ENCODE measurements at places on chromosomes 4 and X.

DNA sequence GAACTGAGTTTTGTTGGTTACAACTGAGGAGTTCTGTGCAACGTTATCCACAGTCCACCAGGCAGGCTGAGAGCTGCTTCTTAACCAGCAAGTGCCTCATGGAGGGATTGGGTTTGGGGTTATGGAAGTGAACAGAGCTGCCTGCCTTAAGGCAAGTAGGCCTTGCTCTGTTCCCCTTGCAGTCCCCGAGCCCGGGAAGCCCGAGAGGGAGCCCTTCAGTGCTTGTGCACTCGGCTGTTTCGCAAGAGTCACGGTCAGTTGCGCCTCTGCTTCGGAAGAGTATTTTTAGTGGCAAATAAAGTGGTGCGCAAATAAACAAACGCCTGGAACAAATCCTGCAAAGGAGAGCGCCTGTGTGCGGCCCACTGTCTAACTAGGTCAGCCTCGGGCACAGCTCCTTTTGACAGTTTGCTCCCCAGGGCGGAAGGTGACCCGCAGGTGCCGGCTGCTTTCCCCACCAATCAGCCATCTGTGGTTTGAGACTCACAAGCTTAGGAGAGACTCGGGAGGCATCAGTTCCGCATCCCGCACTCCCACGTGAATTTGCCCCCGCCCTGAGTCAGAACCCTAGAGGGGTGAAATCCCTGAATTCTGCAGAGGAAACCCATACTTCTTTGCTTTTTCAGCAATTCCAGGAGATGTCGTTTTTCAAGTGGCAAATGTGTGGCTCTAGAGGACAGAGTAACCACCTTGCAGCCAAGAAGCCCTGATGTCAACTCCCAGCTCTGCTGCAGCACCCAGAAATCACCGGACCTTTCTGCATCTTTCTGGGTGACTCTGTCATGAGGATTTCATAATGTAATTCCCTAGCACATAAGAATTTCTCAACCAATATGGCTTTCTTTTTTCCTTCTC lies 56.8 kb downstream of the LGI2 start:
- no peak for DNase-seq

- DNase-seq: no peak
Observed at GRCh38 chr4:185847352-185848097, 35.5 kb upstream of the SORBS2 start.

DNA sequence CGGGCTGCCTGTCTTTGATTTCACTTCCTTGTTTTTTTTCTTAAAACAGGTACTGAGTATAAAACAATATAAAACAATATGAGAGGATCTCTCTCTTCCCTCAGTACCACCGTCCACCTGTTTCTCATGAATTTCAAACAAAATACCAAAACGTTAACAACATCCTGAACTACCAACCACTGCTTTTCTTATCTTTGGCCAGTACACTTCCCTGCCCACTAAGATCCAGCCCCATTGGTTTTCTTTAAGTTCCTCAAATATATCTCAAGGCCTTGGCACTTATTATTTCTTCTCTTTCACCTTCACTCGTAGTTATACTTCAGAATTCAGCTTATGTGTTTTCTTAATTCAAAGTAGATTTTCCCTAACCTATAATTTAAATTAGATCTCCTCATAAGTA lies 370.2 kb upstream of the GRIA3 start:
- no peak for DNase-seq

DNA sequence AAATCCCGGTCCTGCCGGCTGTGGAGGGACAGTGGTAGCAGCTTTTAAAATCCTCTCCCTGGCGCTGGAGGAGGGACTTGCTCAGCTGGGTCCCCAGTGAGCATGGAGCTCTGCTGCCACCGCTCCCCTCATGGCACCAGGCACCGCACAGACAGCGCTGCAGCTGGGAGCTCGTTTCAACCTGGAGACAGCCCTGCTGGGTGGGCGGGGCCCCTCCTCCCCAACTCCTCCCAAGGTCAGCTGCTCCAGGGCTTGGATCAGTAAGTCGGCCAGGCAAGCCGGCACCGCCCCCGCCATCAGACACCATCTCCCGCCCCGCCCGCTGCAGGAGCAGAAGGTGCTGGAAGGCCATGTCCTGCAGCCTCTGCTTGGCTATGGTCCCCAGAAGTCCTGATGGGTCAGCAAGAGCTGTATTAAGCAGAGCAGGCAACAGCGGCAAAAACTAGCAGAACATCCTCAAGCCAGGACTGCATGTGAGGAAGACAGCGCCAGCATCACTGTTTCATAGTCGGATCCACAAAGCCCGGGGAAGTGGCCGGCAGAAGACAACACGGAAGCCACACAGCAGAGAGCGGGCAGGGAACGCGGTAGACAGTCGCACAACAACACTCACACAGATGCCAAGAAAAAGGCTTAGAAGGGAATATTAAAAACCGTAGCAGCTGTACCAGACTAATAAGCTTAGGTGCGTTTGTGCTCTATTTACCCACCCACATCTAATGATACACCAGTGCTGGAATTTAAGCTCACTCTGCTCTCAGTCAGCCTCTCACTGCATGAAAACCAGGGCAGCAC lies 16.2 kb downstream of the ZFYVE28 start:
- DNase-seq: no peak

GRCh38 chr4:138448169-138448568 lies 206.0 kb upstream of the SLC7A11 start:
- no peak for DNase-seq

DNA sequence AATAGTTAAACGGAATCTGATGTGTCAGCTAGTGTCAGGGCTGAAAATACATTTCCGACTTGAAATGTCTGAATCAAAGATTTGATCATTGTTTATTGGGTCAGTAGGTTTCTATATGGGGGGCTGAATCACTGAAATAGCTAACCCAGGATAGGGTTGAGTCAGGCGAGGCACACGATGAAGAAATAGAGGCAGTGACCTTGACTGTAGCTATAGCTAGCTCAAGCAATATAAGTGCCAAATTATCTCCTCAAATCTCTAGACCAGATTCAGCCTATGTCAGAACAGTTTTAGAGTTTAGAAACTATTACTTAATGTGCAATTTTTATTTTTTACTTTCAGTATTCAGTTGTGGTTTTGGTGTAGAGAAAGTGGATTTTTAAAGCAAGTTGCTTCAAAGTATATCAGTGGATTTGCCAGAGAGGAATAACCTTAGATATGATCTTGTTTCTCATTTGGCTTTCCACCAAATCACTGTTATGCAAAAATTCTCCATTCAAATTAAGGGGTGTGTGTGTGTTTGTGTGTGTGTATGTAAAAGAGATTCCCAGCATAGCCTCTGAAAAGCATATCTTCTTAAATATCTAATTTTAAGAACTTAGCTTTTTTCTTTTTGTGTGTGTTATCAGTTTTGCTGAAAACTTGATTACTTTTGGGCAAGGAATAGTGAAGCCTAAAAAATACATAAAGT lies 100.3 kb upstream of the RPL34 start:
- no peak for DNase-seq

- DNase-seq: no peak
Observed at GRCh38 chrX:114581528-114582263, 2.2 kb upstream of the HTR2C start.

GRCh38 chr4:140065393-140065792 lies 88.6 kb downstream of the MAML3 start:
- no peak for DNase-seq

GRCh38 chr4:14178421-14178820 lies 550.9 kb upstream of the BOD1L1 start:
- DNase-seq: no peak

GRCh38 chr4:127400731-127401346 lies 231.9 kb upstream of the INTU start:
- DNase-seq: no peak

- peak; percentile 23 for DNase-seq
Observed at GRCh38 chr4:87679449-87680169, 29.5 kb downstream of the DMP1 start.

GRCh38 chrX:17056868-17057608 lies 110.6 kb downstream of the REPS2 start:
- no peak for DNase-seq

- DNase-seq: no peak
Observed at GRCh38 chr4:150828159-150828558, 186.9 kb downstream of the LRBA start.

DNA sequence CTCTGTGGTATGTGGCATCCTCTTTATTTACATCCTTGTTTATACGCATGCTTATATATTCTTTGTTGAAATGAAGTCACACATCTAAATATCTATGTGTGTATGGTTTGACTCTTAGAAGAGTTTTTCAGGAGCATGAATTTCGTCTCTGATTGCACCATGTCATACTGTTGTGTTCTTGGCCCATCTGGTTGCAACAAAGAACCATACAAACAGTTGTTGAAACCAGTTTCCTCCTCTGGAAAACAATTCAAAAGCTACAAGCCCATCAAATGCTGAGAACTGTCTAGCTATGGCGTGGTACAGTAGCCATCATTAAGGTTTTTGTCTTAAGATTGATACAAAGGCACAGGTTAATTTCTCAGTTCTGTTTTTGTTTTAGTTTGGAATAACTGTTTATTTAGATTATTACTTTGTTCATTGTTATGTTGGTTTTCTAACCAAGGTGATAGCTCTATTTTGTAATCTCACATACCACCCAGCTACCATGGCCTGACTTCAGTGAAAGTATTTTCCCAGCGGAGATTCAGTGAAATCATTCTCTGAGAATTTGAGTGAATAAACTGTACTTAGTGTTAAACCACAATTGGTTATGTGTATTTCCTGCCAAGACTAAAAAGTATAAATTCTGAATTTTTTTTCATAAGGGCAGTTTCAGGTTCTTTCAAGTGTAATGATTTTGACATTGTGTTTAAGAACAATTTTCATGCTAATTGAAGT lies 91.0 kb downstream of the ARHGAP24 start:
- no peak for DNase-seq

- no peak for DNase-seq
Observed at GRCh38 chrX:119459181-119459580, 9.1 kb upstream of the SLC25A5 start.

DNA sequence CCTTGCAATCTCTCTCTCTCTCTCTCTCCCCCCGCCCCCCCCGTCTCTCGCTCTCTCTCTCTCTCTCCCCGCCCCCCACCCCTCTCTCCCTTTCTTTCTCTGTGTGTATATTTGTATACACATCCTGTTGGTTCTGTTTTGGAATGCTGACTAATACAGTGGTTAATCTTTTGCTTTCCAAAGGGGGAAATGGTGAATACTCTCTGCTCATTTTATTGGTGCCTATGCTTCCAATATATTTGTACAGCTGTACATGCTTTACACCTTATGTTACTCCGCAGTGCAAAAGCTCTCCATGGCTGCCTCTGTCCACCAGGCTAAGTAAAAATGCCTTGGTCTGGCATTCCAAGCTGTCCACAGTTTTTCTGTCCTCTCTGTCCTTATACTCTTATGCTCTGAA lies 158.8 kb downstream of the RBMX2 start:
- DNase-seq: no peak

GRCh38 chr4:139154538-139154937 lies 22.5 kb downstream of the ELF2 start:
- no peak for DNase-seq

DNA sequence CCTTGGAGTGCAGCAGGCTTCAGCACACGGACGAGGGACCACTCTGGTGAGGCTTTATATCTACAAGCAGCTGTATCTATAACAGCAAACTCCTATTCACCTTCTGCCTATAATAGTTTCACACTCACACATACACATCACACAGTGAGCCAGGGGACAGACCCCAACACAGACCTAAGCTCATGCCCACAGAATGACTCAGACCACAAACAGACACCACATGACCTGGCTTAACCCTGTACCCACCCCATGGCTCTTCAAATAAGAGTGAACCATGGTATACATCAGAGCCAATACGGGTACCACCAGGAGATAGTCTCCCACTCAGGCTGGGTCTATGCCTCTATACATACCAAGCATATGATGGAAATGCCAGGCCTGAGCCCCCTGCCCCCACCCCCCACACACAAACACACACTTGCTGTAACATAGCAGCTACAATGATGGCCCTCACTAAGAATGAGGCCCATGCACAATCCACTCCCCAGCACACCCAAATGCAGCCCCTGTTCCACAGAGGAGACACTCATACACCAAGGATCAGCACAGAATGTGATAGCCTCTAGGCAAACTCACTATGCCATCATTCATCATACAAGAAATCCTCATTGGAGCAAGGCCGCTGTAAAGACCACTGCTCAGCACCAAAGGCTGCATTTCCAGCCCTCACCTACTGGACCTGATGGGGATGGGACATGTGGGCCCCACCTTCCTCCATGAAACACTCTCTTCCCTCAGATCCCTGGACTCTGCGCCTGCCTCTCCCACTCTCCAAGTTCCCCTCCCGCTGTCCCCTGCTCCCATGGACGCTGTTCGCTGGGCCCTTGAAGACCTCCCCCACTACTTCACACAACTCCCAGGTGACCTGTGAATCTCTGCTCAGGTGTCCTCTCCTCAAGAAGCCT lies 62.1 kb upstream of the XIAP start:
- no peak for DNase-seq

GRCh38 chrX:136752796-136753195 lies 27.9 kb downstream of the ARHGEF6 start:
- no peak for DNase-seq

DNA sequence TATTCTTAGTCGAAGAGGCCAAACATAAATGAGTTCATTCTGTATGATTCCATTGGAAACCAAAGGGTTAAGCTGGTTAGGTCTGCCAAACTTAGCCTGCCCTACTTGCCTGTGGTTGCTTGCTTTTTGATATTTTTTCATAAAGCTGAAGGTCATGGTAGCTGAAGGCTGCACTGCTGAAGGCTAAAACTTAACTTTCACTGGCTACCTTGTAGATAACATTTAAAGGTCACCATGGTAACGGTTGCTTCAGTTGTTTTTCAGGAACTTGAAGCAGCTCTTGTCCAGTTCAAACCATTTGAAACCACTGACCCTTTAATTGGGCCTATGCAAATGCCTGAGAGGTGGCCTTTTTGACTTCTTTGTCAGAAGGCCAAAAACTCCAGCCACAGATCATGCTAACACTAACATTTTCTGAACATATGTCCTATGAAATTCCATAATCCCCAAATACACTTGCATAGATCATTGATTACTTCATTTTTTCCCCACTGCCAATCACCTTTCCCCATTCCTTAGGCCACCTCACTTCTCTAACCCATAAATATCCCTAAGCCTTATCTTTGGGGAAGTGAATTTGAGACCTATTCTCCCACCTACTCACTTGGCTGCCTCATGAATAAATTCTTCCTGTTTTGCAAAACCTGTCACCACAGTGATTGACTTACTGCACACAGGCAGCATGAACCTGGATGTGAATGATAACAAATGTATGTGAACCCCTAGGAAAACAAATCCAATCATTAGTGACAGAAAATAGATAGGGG lies 10.7 kb upstream of the SMIM10L2A start:
- DNase-seq: no peak
